ENCODE measurements at places on chromosomes 6 and 20.

DNA sequence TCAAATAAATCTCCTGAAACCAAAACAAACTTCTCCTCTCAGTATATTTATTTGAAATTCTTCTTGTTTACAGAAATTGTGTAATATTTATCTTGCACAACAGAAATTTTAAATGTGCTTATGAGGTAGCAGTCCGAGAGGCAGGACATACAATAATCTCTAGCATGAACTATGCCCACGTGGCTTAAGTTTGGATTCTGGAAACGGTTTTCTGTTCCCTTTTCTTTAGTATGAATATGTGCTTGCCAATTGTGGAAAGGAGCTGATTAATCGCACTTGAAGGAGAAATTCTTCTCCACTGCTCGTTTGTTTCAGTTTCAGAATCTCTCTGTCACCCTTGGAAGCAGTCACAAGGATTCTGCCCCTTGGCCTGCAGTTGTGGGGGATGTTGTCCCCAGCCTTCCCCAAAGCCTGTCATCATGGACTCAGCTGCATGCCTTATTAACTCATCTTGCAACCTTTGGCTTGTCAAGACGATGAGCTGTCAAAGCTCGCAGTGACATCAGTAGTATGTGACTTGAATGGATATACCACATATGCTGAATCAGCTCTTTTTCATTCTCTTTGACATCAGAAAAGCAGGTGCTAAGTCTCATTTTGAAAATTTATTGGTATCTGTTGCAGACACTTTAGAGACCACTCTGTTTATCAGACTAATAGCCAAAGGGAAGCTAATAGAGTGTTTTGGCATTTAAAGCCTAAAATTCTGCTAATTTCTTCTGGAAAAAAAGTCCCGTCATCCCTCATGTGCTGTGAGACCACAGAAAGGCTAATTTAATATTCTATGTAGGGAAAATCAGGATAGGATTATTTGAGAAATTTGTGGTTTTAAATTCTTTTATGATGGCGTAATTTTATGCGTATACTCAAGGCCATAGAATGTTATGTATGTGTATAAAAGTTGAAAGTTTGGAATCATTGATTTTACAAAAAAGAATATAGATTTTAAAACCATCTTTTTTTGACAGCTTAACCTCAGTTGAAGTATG is 186.8 kb downstream of the ARID1B start:
- no peak for DNase-seq

DNA sequence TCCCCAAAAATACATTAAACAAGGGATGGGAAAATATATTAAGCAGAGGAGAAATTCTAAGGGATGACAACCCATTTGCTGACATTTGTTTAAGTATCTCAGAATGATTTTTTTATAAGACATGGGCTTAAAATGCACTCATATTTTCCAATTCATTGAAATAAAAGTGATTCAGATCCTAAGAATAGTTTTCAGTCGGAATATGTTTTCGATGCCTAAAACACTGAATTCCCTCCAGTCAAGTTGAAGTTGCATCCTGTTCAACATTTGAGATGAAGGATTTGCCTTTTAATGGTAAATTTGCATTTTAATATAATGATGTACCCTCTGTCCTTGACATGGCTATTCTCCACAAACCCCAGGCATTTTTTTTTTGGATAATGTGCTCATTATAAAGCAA is 79.3 kb downstream of the PTCHD4 start:
- no peak for DNase-seq

GRCh38 chr6:33088931-33089620 is 13.3 kb downstream of the HLA-DPB1 start:
- DNase-seq, result no peak

DNA sequence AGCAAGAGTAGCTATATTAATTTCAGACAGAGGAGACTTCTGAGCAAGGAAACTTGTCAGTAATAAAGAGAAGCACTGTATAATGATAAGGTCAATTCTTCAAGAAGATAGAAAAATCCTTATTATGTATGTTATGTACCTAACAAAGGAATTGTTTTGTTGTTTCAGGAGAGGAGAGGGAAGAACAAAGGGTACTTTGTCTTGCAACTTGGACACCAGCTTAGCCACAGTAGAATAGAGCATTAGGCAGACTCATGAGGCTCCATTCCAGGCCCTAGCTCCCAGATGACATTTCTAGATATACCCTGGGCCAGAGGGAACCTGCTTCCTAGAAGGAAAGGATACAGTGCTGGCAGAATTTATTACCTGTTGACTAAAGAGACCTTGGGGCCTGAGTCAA is 6.5 kb upstream of the NUS1 start:
- no peak for DNase-seq

DNA sequence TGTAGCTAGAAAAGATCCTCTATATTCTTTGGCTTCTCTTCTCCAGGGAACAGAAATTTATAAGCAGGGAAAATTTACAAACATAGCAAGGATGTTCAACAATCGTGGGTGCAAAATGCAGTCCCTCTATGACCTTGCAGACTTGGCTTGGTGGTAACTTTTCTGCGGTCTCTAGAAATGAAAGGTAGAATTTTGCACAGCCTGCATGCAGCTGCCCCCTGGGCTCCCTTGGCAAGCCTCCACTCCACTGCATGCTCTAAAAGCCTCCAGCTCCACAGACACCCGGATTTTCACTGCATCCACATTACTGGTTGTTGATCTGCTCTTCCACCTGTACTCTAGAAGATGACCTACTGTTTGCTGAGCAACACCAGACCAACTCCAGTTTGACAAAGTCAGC is 236.5 kb upstream of the EYS start:
- no peak for DNase-seq

GRCh38 chr20:61400499-61400898 is 148.4 kb downstream of the CDH4 start:
- DNase-seq, result no peak

- DNase-seq, result no peak
Observed at GRCh38 chr6:125812394-125813292, 21.9 kb downstream of the NCOA7 start.

GRCh38 chr6:29845405-29846006 is 17.9 kb downstream of the HLA-G start:
- DNase-seq, result no peak

GRCh38 chr6:26336355-26337198 is 28.4 kb upstream of the BTN3A2 start:
- no peak for DNase-seq

- DNase-seq, result no peak
Observed at GRCh38 chr6:142290851-142291250, 11.0 kb upstream of the ADGRG6 start.

DNA sequence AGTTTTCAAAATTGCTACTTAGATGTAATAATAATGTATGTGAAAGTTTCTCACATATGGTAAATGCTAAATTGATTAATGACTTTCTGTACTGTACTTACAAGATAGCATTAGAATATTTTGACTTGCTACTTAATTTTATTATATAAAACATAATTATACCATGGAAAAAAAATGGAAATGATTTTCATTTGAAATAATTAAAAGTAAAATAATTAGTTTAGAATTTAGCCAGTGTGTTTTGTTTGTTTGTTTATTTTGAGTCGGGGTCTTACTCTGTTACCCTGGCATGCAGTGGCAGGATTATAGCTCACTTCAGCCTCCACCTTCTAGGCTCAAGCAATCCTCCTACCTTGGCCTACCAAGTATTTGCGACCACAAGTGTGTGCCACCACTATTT is 7.1 kb downstream of the STXBP5 start:
- no peak for DNase-seq

- DNase-seq, result no peak
Observed at GRCh38 chr6:78345882-78346281, 521.5 kb upstream of the IRAK1BP1 start.

DNA sequence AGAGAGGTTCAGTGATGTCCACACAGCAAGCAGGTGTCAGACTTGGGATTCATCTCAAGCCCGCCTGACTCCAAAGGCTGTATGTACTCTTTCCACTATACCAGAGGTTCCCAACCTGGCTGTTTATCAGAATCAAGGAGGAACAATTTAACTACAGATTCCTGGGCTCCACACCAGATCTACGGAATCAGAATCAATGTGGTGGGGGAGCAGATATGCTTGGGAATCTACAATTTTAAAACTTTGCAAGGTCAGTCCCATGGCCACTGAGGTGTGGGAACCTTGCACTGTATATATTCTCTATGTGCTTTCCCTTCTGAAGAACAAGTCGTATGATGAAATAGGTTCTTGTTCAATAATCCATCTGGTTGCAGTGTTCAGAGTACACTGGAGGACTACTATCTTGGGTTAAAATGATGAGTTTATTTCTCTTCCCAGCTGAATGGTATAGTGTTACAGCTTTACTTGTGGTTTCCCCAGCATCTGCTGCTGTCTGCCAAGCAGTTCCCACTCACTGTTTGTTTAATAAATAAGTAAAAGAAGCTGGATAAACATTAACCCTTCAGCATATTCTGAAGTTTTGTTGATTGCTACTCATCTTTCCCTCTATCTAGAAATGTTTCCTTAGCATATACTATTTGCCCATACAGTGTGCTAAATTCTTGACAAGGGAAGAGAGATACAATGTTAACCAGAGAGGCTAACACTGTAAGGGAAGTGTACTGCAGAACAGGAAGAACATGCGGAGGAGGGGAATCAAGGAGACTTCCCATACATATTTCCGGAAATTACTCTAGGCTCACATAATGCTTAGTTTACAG is 9.9 kb downstream of the TTI1 start:
- DNase-seq, result peak; percentile 37

- no peak for DNase-seq
Observed at GRCh38 chr6:11185204-11185842, 47.1 kb downstream of the NEDD9 start.

DNA sequence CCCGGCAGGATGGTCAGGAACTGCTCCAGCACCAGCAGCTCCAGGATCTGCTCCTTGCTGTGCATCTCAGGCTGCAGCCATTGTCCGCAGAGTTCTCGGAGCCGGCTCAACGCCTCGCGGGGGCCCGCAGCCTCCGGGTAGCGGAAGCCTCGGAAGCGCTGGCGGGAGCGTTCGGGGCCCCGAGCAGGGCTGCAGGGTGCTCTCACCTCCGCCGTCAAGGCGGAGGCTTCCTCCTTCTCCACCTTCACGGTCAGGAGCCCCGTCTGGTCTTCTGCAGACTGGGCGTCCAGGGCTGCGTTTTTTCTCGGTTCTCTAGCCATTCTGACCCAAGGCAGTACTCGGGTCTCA is 434 bp downstream of the ZKSCAN4 start:
- DNase-seq, result no peak

GRCh38 chr6:112947507-112947906 is 600.4 kb downstream of the RFPL4B start:
- no peak for DNase-seq

DNA sequence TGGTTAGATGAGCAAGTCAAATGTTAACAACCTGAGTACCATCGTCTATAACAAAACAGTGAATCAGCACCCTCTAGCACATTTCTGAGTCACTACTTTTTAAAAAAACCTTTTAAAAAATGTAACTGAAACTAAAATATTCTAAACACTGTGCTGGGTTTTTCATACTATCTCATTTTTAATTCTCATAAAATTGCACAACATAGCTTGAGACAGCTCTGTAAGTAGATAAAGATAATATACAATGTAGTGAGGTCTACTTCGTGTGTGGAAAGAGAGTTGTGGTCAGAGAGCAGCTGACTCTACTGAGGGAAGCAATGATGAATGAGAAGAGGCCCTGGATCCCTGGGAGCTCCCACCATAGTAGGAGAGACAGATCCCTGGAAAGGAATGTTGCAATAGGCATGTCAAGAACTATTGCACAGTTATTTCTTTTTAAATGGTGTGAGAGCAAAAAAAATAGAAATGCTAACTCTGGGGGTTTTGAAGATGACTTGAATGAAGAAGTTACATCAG is 13.6 kb upstream of the CALHM6 start:
- no peak for DNase-seq

DNA sequence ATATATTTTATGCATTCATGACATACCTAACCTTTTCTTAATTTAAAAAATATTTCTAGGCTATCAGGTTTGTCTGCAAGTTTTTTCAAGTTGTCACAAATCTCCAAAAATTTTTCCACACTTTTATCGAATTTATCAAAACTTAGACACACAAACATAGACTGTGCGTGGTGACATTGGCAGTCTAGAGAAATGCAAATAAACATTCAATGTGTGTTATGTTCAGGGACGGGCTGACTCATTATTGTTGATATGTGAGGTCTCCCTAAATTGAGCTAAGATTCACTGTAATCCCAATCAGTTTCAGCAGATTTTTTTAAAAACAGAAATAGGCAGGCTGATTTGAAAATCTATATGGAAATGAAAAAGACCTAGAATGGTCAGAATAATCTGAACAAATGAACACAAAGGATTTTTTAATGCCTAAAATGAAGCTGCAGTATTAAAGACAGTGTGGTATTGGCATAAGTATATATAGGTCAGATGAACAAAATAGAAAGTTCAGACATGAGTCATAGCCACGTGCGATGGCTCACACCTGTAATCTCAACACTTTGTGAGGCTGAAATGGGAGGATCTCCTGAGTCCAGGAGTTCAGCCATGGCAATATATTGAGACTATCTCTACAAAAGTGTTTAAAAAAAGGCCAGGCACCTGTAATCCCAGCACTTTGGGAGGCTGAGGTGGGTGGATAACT is 19.2 kb downstream of the BLTP3A start:
- DNase-seq, result no peak

GRCh38 chr6:98653179-98653578 is 181.2 kb upstream of the POU3F2 start:
- no peak for DNase-seq

- peak; percentile 13 for DNase-seq
Observed at GRCh38 chr20:18133962-18134361, 3.7 kb upstream of the KAT14 start.

GRCh38 chr6:56889492-56889891 is 65.4 kb upstream of the BEND6 start:
- no peak for DNase-seq

- no peak for DNase-seq
Observed at GRCh38 chr20:48608756-48609155, 219.0 kb downstream of the PREX1 start.

- no peak for DNase-seq
Observed at GRCh38 chr6:34771727-34772126, 14.4 kb downstream of the SNRPC start.

- DNase-seq, result no peak
Observed at GRCh38 chr6:22783931-22784330, 214.6 kb downstream of the HDGFL1 start.

DNA sequence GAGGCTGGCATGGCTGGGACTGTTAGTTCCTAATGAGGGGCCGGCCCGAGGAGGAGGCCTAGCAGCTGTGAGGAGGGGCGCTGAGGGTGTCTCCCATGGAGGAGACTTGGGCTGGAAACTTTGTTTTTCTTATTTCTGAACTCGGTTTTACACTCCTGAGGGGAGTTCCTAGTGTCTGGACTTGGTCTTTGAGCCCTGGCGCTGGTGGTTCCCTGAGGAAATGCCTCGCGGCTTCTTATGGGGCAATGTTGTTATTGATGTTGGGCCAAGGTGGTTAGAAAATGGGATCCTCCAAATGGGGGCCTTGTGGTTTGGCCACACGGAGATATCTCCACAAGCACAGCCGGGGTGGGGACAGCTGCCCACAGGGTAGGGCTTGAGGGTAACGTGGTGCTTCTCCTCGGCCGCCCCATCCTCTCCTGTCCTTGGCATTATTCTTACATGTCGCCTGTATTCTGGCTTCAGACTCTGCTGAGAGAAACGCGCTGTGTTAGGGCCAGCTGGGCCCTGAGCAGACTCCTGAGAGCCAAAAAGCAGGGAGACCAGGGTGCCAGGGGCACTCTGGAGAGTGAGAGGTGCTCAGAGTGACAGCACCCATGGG is 136.9 kb downstream of the FOXO3 start:
- DNase-seq, result no peak

GRCh38 chr20:61929971-61930666 is 135.6 kb downstream of the TAF4 start:
- no peak for DNase-seq

Data from spinal cord (tissue), 10 donors.